Activated CD4-positive, alpha-beta T cell treated with anti-CD3 and anti-CD28 coated beads for 4 hours (primary cell): ENCODE measurements at places on chromosomes 4 and X.

- DNase-seq, result no peak
Measured at GRCh38 chr4:127521463-127521862, 111.3 kb upstream of the INTU start.

DNA sequence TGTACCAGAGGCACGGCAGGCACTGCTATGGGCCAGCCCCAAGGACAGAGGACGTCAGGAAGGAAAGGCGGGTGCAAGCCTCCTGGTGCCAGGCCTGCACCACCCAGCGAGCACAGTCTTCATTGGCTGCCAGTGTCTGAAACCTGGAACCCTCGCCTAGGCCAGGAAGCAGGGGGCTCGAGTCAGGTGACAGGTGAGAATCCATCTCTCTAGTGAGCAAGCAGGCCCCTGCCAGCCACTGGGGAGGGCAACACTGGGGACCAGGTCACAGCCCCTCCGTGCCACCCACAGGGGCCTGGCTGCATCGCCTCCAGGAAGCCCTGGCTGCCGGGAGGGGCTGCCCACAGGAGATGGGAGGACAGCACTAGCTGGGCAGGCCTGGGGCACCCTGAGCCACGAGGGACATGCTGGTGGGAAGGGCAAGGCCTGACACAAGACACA lies 6.9 kb upstream of the HAUS3 start:
- no peak for DNase-seq

GRCh38 chr4:8009710-8010511 lies 70.2 kb upstream of the AFAP1 start:
- no peak for DNase-seq

GRCh38 chrX:96615448-96615847 lies 69.2 kb upstream of the DIAPH2 start:
- DNase-seq, result no peak

DNA sequence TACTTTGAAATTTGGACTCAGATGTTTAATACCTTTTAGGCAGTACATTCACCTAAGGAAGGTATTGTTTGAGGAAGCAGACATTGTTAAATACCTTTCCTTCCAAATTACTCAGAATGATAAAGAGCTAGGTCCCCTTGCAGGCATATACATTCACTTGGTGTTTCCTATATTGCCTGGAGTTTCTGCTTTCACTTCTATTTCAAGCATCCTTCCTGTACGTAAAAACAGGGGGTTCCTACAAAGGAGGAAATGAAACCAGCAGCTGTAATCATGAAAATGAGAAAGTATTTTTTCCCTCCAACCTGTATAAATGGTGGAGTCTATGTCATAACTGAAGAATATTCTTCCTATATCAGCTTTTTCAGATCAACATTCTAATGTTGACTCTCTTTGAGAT lies 90.4 kb upstream of the RASGEF1B start:
- no peak for DNase-seq

- DNase-seq, result no peak
Measured at GRCh38 chr4:6278801-6279197, 9.1 kb downstream of the WFS1 start.

- no peak for DNase-seq
Measured at GRCh38 chr4:15695240-15695699, 7.6 kb upstream of the BST1 start.

DNA sequence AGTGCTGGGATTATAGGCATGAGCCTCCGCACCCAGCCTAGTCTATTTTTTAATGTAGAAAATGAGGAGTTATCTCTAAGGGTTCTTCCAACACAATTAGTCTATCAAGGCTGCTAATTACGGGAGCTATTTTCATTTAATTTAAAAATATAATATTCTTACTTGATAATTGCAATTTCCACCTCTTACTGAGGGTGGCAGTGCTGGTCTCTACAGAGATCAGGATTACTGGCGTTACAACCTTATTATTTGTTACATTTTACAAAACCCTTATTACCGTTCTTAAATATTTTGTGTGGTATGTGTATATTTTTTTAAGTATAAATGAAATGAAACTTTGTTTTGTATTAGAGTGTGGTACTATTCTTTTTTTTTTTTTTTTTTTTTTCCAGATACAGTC lies 17.6 kb upstream of the GK start:
- DNase-seq, result no peak

DNA sequence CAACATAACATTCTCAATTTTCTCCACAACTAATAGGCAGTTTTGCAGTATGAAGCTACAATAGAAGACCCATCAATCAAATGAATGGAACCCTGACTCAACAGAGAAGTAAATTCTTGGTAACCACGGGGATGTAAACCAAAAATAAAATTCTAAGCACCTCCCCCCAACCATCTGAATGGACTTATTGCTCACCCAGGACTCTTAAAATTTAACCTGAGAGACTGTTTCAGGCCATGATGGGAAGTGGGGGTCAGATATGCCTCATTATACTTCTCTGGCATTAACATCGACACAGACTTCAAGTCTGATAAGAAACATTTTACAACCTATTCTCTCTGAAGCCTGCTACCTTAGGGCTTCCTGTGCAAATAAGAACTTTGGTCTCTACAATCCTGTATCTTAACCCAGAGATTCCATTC lies 620.9 kb downstream of the TLL1 start:
- DNase-seq, result no peak

- no peak for DNase-seq
Measured at GRCh38 chr4:130154901-130155300, 1058.9 kb downstream of the C4orf33 start.

DNA sequence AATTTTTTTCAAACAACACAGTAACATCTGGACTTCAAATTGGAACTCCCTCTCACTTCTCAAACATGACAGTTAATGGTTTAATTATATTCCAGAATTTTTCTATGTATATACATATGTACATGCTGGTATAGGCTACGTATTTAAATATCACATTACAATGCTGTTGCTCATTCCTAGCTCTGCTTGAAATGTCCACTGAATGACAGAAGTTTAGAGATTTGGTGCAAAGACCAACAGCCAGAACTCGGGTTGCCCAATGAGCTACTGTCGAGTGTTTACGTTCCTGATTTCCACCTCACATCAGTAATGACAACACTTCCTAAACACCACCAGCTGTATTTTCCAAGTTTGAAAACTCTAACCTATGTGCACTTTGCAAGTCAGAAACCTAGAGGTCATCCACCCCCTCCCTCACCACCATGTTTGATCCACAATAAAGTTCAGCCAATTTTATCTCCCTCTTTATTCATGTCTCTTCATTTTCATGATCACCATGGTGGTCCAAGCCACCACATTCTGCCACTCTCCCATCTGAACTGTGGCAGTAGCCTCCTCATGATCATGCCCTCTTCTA lies 49.3 kb upstream of the RPL34 start:
- no peak for DNase-seq

- DNase-seq, result no peak
Measured at GRCh38 chrX:45258731-45259402, 58.2 kb upstream of the DIPK2B start.

DNA sequence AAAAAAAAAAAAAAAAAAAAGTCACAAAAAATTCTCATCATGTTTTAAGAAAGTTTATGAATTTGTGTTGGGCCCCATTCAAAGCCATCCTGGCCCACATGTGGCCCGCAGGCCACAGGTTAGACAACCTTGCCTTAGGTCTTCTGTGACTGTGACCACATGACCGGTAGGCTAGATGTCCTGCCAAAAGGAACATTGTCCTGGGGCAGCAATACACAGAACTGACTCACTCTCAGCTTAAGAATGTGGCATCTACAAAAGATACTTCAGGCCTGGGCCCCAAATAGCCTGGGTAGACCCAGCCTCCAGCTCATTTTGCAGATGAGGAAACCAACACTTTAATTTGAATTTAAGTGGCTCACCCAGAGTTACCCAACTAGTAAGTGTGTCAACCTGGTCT lies 10.0 kb downstream of the AWAT2 start:
- DNase-seq, result no peak

DNA sequence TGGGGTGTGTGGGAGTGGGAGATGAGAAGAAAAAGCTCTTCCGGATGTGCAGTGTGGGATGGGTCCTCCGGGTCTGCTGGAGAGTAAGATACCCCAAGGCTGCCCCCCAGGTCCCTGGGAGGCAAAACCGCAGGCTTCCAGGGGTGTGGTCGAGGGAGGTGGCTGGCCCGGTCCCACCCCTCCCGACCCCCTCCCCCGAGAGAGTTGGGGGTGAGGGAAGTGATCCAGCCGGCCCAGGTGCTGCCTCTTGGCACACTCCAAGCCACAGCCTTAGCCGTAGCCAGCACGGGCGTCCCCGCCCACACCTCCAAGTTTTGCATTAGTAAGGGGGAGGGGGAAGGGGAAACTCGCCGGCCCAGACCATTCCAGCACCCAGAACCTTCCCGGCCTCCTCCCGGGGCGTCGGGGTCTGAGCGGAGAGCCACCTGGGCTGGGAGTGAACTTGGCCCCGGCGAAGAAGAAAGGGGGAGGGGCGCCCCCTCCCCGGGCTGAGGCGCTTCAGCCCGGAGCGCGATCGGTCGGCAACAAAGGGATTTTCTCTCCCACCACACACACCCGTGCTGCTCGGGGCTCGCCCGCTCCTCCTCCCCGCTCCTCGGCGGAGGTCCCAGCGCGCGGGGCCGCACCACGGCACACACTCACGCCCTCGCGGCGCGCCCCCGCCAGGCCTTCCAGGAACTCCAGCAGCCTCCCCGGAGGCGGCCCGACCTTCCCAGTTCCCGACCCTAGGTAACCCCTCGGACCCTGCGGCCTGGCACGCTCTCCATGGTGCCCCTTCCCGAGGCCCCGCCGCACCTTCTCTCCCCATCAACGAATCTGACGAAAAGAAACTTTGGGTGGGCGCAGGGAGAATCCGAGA lies 14.4 kb downstream of the BCOR start:
- DNase-seq, result no peak

DNA sequence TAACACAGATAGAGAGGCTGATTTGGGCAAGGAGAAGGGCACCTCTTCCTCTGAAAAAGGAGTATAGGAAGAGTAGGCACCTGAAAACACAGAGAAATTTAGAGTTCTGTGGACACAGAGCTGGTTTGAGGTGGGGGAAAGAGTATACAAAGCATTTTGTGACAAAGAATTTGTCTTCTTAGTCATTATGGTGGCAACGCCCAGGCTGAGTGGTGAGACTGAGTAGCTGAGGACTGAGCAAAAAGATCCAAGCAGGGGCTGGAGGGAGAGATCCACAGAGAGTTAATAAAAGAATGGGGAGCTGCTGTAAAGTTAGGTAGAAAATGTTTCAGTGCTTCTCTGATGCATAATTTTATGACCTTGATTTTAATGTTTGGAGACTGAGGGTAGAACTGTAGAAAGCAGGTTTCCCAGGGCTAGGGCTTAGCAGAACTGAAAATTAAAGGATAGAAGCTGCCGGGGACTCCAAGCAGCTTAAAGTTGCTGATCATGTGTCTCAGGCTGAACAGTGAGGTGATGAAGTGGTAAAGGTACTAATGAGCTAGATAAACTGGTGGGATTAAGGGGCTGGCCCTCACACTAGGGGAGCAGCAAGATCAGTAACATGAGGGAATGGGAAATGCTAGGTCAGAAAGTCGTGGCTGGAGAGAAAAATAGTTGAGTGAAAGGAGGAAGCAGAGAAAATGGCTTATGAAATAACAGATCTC lies 118.9 kb downstream of the CEP44 start:
- no peak for DNase-seq

DNA sequence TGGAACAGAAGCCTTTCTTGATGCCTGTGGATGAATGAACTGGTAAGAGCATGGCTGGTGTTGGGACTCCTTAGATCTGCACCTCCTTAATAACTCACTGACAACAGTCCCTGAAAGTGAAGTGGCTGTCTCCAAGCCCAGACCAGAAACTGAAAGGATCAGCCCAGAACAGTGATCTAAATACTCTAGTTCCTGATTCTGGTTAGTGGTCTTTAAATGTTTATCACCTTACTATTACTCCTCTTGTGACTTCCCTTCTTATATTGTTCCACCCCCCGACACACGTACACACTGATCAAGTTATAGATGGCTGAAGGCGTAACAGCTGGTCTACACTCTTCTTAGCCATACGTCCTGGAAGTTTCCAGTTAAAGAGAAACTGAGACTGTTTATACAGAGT lies 33.8 kb upstream of the ARMCX2 start:
- DNase-seq, result no peak

- no peak for DNase-seq
Measured at GRCh38 chrX:78665342-78665741, 6.2 kb upstream of the RTL3 start.

DNA sequence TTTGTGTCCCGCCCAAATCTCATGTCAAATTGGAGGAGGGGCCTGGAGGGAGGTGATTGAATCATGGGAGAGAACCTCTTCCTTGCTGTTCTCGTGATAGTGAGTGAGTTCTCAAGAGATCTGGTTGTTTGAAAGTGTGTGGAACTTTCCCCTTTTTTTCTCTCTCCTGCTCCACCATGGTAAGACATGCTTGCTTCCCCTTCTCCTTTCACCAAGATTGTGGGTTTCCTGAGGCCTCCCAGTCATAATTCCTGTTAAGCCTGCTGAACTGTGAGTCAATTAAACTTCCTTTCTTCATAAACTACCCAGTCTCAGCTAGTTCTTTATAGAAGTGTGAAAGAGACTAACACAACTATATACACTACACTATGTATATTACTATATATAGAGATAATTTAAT lies 697.8 kb upstream of the HS3ST1 start:
- DNase-seq, result no peak

DNA sequence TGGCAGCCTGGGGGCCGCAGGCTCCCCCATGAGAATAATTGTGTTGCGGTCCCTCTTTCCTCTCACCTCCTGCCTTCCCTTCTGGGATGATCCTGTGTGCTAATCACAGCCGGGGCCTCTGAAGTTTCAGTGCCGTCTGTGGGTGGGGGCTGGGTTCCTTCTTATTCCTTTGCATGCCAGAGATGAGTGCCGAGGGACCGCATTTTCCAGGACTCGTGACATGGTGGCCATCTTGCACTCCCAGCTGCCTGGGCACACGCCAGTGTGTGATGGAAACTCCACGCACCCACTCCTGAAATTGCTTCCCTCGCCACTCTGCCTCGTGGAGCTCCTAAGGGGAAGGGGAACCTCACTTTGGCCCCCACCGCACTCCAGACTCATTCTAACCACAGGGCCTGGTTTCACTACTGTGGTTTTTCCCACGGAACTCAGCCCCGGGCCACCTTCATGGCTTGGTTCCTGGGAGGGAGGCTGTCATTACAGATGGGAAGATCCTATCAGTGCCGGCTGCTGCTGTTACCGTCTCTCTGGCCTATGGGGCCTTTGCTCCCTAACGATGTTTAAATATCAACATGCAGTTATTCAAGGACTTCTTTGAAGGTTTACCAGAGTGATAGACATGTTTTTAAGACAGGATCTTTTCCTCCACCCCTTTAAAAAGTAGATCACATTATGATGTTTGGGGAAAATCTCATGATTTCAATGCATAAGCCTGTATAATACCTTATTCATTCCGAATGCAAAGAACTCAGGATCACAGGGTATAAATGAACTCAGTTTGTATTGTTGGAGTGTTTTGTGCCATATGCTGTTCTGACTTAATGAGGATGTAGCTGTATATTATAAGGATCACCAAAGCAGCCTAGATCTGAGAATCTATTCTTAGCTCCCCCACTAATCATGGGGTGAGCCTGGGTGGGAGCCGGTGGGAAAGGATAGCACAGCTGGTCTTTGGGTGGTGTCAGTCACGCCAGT lies 89.6 kb downstream of the SORCS2 start:
- no peak for DNase-seq

DNA sequence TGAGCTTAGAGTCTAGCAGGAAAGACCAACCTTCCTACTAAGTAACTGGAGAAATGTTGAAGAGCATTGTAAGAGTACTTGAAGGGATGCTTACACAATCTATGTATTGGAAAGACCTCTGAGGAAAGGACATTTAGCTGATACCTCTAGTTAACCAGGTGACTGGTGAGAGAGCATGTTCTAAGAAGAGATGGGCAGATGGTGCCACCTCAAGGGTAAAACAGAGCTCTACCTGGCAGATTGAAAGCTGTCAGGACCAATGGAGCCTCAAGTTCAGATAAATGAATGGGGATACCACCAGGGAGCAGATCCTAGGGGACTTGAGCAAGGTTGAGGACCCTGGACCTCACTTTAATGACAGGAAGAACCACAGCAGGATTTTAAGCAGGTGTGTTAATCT lies 196.4 kb downstream of the QDPR start:
- DNase-seq, result no peak
